Neural crest cell (in vitro differentiated cells): ENCODE measurements at places on chromosomes 2 and 18.
A peak's percentile ranks its signal among the peaks of the same experiment; 100 is the strongest.

DNA sequence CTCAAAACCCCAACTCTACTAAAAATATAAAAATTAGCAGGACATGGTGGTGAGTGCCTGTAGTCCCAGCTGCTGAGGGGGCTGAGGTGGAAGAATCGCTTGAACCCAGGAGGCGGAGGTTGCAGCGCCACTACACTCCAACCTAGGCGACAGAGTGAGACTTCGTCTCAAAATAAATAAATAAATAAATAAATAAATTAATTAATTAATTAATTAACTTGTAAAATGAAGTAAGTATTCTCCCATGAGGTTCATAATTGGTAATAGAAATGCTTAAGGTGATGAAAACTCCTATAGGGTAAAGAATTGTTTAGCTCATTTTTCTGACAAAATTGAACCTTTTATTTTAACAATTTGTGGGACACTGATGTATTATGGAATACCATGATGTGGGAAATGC is 230.8 kb downstream of the TMEM182 start:
- DNase-seq = no peak

DNA sequence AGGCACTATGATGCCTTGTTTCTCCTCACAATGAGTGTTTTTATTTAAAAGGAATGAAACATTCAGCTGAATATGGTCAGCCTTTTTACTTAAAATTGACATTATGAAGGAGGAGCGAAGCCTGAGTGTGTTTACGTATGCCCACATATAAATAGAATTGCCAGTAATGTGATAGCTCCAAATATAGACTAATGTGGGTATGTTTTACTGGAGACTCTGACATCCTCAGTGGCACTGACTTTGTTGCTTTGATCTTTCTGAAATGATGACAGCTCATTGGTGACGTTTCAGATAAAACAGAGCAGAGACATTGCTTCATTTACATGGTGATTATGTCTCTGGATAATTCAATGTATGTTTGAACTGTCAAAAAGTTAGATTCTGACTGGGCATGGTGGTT is 167.0 kb downstream of the MGAT5 start:
- no peak for DNase-seq

DNA sequence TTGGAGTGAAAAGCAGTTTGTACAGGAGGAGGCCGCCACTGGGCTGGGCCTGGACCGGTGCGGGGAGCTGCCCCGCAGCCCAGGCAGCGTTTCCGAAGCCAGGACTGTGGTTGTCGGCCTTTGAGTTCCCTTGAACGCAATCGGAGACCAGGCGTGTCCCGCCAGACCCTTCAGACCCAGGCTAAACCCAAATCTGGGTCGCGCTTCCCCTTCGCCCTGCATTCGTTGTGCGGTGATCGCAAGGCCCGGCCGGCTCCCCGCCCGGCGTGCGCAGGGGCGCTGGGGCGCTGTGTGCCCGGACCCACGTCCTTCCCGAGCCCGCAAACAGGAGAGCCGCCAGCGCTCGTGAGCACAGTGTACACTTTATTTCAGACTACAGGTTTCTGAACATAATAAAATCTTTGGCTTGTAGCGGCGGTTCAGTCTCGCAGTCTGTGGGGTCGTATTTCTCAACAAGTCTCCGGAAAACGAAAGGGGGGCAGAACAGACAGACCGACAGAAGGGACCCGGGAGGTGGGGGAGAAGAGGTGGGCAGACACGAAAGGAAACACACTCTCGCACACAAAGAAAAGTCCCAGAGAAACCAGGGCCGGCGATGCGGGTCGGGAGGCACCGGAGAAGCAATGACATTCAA is 5.5 kb downstream of the EN1 start:
- DNase-seq = peak; percentile 26

GRCh38 chr2:106339132-106339531 is 129.1 kb downstream of the RGPD3 start:
- DNase-seq = no peak

DNA sequence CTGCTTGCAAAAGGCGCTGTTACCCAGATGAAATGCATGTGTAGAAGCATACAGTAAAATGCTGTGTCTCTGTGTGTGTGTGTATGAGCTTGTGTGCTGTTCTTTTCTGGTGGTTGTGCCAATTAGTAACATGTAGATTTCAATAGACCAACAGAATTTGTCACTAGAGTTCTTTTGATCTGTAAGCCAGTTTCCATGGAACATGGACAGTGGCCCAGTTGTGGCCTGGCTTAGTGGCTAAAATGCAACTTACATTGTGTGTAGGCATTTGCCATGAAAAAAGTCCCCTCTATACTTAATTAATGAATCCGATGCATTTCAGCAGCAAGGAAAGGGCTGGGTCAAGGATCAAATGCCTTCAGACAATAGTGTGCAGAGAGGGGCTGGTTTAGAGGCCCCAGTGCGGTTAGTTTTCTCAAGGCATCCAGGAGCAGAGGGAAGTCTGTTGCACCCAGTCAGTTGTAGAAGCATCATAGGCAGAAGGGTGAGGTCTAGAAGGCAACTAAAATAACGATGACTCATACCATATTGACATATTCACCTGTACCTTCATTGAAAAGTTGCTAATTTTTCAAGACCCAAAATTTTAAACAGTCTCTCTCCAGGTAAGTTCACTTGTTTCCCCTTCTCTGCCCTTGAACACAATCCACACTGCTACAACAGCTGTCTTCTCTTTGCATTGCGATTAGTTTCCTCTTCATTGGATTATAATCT is 366.9 kb upstream of the SPRED2 start:
- DNase-seq = no peak

DNA sequence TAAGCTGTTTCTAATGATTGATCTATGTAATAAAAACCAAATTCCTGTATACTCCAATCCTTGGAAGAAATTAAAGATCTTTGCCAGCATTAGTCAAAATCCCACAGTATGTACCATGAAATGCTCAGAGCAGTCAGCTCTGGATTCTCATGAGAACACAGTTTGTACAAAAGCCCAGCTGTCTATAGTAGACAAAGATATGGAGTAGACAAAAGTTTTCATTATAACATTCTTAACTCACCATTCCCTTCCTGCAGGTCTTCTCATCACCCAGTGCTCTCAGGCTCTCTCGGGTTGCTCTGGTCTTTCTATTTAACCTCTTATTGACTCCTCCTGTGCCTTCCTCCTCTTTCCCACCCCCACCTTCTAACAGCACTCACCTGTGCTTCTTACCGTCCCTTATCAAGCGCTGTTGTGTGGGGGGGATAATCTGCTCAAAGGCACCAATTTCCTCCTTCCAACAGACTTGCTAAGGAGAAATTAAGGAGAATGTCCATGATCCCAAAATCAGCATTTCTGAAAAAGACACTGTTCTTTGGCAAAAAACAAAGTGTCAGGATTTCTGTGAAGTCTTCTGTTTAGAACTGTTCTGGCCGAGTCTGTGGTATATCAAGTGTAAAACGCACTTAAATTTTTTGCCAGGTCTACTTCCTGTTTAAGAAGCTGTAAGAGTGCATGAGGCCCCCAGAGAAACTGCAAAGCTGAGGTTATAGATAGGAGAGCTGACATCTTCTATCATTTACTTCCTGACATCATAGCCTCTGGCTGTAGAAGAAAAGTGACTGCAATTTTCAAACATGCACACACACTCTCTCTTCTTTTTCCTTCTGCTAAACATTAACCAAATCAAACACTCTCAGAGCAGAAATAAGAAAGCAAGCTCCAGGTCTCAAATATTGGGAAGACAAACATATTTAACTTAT is 144.1 kb downstream of the EVA1A start:
- no peak for DNase-seq
